ENCODE measurements at places on chromosomes 11 and 22.
A peak's percentile ranks its signal among the peaks of the same experiment; 100 is the strongest.

DNA sequence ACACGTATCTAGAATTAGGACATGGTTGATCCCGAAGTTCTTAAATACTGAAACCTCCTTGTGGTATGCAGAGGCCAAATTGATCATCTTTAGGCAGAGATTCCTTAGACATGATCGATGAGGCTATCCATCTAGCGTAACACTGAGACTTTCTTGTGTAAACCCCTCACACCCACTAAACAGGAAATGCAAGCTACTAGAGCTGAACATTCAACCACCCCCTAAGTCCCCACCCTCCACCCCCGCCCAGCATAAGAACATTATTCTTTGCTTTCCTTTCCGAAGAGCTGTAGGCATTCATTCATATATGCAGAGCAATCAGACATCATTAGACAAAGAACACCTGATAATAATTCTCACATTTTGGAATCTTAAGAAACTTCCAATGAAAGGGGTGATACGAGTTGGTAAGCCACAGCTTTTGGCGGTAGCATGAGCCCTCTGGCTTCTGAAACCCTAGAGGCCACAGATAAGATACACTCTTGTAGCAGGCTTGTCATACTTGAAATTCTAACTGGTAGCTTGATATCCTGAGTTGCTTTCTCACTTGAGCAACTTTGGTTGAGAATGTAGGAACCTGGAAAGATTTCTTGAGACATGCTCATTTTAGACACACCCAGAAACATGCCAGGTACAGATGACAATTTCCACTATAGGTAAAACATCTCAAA is 42.2 kb downstream of the FLI1 start:
- peak; percentile 70 for DNase-seq

DNA sequence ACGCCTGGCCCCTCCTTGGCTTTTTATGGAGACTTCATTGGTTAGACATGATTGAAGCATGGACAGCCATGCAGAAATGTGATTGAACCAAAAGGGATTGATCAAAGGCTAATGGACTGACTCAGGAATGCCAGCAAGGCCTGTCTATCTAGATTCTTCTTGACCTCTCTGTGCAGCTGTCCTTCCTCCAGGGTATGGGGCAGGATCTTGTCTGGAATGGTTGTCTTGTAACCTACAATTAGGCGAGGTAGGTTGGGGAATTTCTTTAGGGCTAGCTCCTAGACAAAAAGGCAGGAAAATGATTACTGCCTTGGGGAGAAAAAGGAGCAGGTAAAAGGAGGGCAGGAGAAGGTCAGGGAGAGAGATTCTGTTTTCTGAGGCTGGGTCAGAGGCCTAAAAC is 59.6 kb upstream of the INCENP start:
- no peak for DNase-seq

DNA sequence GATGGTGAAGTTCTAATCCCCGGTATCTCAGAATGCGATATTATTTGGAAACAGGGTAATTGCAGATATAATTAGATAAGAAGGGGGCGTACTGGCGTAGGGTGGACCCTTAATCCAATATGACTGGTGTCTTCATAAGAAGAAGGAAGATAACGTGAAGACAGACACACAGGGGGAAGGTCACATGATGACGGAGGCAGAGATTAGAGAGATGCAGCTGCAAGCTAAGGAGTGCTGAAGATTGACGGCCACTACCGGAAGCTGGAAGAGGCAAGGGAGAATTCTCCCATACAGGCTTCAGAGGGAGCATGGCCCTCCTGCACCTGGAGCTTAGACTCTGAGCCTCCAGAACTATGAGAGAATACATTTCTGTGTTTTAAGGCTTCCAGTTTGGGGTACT is 54.8 kb downstream of the MIAT start:
- DNase-seq, result no peak

DNA sequence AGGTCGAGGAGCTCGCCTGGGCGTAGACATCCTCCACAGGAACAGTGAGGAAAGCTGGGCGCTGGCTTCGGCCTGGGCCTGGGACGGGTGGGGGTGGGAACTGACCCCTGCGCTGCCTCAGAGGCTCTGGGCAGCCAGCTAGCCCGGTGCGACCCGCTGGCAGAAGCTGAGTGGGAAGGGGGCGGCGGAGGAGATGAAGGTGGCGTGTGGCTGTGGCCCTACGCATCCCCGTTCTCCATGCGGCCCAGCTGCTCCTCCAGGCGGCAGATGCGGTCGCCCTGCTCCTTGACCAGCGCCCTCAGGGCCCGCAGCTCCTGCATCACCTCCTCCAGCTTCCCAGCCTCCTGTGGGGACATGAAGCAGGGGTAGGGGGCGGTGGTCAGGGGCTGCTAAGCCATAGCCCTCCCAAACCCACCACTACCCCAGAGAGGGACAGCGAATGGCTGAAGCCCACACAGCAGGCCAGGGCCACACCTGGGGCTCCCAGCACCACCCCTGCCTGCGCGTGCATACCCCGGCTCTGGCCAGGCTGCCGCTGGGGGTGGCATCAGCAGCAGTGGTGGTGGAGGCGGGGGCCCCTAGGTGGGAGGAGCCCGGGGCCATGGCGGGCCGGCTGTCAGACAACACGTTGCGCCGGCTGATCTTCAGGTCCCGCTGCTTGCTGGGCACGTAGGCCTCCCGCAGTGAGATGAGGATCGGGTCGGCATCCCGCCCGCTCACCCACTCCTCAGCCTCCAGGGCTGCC is 848 bp upstream of the PTPRCAP start:
- DNase-seq, result peak; percentile 81

- DNase-seq, result no peak
These were observed 4.9 kb upstream of the TRMT2A start for GRCh38 chr22:20121856-20122415.

DNA sequence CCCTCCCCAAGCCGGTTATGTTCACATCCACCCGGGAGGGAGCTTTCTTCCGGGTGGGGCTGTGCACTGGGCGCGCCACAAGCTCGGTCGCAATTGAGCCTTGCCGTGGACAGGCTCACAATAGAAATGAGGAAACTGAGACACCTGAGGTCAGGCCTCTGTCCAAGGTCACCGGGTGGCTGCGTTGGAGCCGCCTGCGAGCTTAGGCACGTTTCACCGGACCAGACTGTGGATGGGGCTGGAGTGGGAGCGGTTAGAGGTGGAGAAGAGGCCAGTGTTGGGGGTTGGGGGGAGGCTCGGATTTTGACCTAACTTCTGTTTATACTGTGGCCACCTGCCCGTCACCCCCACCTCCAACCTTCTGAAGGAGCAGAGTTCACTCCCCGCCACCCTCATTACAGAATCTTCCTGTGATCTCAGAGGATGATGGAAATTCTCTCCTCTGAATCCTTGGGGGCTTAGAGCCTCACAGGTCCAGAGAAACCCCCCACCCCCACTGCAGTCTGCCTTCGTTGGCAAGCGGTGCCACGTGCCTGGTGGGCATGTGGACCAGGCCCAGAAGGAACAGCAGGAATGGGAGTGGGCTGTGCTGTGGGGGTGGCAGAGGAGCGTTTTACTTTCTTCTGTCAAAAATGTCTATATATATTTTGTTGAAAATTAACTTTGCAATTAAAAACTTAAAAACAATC is 631 bp upstream of the NPTXR start:
- no peak for DNase-seq

GRCh38 chr22:17269607-17270261 is 50.5 kb upstream of the ADA2 start:
- no peak for DNase-seq

GRCh38 chr11:2289350-2289749 is 12.4 kb downstream of the C11orf21 start:
- no peak for DNase-seq

- no peak for DNase-seq
These were observed 251.0 kb upstream of the UBASH3B start for GRCh38 chr11:122404571-122404970.

DNA sequence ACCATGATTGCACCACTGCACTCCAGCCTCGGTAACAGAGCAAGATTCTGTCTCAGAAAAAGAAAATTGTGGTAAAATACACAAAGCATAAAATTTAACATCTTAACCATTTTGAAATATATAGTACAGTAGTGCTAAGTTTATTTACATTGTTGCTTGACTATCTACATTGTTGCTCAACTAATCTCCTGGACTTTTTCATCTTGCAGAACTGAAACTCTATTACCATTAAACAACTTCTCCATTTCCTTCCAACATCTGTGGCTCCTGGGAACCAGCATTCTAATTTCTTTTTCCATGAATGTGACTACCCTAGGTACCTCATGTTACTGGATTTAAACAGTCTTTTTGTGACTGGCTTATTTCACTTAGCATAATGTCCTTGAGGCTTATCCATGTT is 13.5 kb upstream of the VWA5A start:
- no peak for DNase-seq

- no peak for DNase-seq
These were observed 2.1 kb upstream of the ASPHD2 start for GRCh38 chr22:26426924-26427323.

DNA sequence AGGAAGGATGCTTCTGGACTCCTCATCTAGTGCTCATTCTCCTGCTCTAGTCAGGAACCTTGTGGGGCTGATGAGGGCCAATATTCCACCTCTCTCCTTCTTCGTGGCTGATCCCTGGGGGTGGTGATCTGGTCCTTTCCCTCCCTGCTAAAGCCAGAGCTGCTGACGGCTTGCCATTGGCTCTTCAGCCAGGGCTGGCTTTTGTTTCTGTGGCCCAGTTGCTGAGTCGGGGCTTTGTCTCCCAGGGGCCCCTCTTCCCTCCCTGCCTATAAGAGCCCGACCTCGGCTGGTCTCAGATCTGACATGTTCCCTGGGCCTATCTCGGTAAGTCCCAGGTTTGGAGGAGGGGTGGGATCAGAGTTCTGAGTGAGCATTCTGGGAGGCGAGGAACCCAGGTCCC is at the start of gene CRYBA4:
TSS of gene CRYBA4 (plus strand) at position 301 of the 400 bp plus-strand sequence. CDS start 634 bp downstream, outside the sequence.
- DNase-seq, result no peak

GRCh38 chr22:21858025-21858764 is 9.2 kb downstream of the MAPK1 start:
- no peak for DNase-seq

GRCh38 chr11:92424281-92424680 is 199.7 kb downstream of the FAT3 start:
- no peak for DNase-seq

- no peak for DNase-seq
These were observed 15.6 kb downstream of the SDHAF2 start for GRCh38 chr11:61445516-61445915.
